ENCODE measurements at places on chromosomes 13 and 19.

DNA sequence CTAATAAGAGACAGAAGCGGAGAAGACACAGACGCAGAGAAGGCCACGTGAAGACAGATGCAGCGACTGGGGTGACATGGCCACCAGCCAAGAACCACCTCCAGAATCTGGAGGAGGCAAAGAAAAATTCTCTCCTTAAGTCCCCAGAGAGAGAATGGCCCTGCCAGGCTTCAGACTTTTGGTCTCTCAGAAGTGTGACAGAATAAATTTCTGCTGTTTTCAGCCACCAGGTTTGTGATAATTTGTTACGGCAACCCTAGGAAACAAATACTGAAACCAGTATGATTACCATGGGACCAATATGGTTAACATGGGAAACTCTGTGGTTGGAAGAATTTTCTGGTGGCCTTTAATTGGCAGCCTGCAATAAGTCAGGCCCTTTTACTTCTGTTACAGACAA lies 63.9 kb upstream of the DOCK9 start:
- no peaks in the 10 kb centered on the region for H3K27me3 ChIP-seq

DNA sequence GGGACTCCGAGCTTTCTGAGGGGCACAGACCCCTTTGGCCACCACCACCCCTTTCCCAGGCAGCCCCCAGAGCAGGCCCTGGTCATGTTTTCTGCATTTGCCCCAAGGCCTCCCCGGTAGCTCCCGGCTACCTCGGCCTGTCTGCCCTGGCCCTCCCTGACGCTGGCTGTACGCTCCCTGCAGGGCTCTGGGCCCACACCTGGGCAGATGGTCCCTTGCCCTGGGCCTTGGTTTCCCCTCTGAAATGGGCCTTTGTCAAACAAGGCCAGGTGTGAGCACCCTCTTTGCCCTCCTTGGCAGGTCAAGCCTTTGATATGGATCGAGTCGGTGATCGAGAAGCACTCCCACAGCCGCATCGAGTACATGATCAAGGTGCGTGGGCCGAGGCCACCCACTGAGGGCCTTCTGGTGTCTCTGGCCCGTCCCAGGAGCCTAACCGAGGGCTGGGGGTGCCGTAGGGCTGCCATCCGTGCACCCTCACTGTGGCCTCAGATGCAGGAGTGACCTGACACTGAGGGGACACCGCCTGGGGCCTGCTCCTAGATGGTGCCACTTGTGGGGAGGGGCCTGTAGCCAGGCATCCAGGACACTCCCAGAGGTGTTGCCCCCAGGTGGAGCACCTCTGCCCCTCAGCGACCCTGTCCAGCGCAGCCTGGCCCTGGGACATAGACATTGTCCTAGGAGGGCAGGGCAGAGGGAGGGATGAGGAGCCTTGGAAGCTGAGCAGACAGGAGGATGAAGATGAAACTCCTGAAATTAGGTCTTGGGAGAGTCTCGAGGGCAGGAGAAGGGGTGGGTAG lies 30.3 kb downstream of the AP1M1 start:
- H3K36me3 ChIP-seq = peaks cover 22% of the 10 kb centered on the region
- H3K27me3 ChIP-seq = no peaks in the 10 kb centered on the region
- H3K27ac ChIP-seq = no peak overlapping the region
- H3K4me1 ChIP-seq = no peaks in the 10 kb centered on the region
- no peak overlapping the region for H3K4me3 ChIP-seq

DNA sequence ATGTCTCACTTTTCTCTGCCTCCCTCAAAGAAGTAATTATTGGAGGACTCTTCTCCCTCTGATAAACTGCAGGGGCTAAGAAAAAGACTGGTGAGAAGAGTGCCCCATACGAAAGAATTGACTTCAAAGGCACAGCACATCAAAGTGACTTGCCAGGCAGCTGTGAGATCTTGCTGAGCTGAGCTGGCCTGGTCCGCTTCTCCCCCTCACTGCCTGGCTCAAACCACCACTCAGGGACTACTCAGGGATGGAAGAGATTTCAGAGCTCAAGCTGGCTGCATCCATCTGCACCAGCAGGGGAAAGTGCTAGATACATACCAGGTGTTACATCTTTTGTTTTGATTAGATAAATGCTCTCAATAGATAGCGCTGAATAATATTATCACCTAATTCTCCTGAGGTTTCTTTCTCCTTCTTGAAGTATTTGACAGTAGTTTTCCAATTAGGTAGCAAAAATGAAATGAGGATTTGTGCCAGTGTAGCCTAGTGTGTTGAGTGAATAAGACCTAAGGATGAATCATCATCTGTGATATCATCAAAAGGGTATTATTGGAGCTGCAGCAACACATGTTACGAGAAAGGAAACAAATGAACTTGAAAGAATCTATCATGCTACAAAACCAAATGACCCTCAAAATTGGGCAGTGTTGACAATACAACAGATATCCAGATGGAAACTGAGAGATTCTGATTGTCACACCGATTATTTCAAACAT lies 379.8 kb downstream of the TBC1D4 start:
- DNase-seq = no peak
- H3K27me3 ChIP-seq = no peaks in the 10 kb centered on the region
- H3K27ac ChIP-seq = no peak overlapping the region
- H3K4me1 ChIP-seq = no peaks in the 10 kb centered on the region

- no peaks in the 10 kb centered on the region for H3K27me3 ChIP-seq
- DNase-seq = no peak
- no peak overlapping the region for H3K27ac ChIP-seq
- H3K4me3 ChIP-seq = no peak overlapping the region
- no peaks in the 10 kb centered on the region for H3K4me1 ChIP-seq
These were observed 167.4 kb downstream of the NALCN start for GRCh38 chr13:101248739-101249514.

GRCh38 chr19:49923055-49924003 lies 5.7 kb upstream of the ATF5 start:
- H3K27ac ChIP-seq = peak overlapping the region; percentile 94
- H3K4me3 ChIP-seq = peak overlapping the region; percentile 25

DNA sequence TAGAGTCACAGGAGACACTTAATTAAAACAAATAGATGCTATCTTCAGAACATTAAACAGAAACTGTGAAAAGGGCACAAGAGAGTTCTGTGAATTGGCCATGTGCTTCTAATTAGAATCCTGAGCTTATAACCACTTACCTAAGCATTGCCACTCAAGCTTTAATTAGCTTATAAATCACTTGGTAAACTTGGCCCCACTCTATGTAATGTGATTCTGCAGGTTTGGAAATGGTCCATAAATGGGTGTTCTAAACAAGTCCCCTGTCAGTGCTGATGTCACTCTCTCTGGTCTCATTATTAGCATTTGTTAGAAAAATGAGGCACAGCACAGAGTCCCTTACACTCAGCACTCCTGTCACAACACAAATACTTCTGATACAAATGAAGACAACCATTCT lies 18.0 kb downstream of the ZNF91 start:
- H3K4me1 ChIP-seq = no peaks in the 10 kb centered on the region
- H3K27me3 ChIP-seq = no peaks in the 10 kb centered on the region
- no peak overlapping the region for H3K27ac ChIP-seq
- no peak overlapping the region for H3K4me3 ChIP-seq
- no peak for DNase-seq
- H3K36me3 ChIP-seq = no peaks in the 10 kb centered on the region

GRCh38 chr13:76948149-76948548 lies at the start of gene ACOD1:
TSS of gene ACOD1 (plus strand) at chr13:76948511. CDS start at chr13:76948559, 48 bp downstream.
- no peak within 1 kb of the TSS for H3K27ac ChIP-seq
- no peak within 1 kb of the TSS for H3K4me3 ChIP-seq
- no peak for DNase-seq
- H3K27me3 ChIP-seq = no peaks in the 10 kb centered on the region

DNA sequence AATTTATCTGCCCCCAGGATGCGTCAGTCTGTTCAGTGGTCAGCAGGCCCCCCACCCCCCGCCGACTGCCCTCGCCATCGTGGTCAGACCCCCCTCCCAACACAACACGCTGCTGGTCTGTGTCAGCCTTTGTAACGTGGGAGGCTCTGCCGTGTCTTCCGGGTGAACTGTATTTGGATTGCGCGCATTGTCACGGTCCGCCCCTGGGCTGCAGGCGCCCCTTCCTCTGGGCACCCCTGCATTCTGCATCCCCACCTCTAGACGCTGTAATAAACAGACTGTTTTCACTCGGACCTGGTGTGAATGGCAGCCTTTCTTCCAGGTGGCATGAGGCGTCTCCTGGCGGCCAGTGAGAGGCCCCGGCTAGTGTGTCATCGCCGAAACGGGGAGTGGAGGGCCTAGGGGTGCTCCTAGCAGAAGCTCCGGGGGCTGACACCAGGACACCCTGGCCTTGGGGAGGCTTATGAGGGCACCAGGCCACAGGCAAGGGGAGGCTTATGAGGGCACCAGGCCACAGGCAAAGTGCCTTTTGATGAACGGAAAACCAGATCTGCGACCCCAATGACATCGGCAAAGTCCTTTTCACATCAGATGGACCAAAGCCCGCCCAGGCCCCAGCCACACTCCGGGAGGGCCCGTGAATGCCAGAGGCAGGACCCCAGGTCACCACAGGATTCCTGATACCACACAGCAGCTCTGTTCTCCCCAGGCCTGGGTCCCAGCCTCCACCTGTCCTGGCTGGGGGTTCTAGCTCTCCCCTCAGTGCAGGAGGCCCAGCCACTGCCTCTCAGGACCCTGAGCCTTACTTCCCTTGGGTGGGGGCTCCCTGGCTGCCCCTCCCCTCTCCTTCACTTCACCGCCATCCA lies 3.6 kb downstream of the PLEKHJ1 start:
- no peaks in the 10 kb centered on the region for H3K27me3 ChIP-seq
- H3K36me3 ChIP-seq = peaks cover 63% of the 10 kb centered on the region
- H3K4me1 ChIP-seq = peaks cover 6% of the 10 kb centered on the region
- peak overlapping the region; percentile 42 for H3K27ac ChIP-seq
- no peak for DNase-seq

DNA sequence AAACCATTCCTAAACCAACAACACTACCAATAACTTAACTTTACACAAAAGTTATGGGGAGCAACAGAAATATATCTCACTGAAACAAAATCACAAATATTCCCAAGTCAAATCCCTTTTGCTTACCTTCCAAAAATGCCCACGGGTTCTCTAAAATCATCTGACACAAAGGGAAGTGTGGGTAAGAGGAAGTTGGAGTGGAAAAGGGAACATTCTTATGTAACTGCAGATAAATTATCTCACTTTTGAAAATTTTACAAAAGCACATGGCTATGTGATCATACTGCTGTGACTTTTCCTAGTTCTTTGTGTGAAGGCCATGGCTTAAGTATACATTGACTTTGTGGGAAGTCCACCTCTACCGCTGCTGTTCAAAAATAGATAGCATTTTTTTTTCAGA lies 350.5 kb downstream of the GPC6 start:
- no peak for DNase-seq
- H3K27me3 ChIP-seq = no peaks in the 10 kb centered on the region
- H3K36me3 ChIP-seq = no peaks in the 10 kb centered on the region

DNA sequence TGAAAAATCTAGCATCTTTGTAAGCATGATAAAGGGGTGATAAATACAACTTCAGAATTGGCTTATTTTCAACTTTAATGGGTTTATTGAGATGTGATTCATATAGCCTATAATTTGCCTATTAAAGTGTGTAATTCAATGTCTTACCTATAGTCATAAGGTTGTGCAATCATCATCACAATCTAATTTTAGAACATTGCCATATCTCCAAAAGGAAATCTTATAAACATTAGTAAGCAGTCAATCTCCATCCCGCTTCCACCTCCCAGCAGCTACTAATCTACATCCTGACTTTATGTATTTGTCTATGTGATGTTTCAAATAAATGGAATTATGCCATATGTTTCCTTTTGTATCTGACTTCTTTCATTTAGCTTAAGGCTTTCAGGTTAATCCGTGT lies 145.2 kb upstream of the KLHL1 start:
- H3K27ac ChIP-seq = no peak overlapping the region
- no peak overlapping the region for H3K4me3 ChIP-seq
- no peaks in the 10 kb centered on the region for H3K27me3 ChIP-seq
- no peaks in the 10 kb centered on the region for H3K4me1 ChIP-seq
- DNase-seq = no peak
- no peaks in the 10 kb centered on the region for H3K36me3 ChIP-seq

DNA sequence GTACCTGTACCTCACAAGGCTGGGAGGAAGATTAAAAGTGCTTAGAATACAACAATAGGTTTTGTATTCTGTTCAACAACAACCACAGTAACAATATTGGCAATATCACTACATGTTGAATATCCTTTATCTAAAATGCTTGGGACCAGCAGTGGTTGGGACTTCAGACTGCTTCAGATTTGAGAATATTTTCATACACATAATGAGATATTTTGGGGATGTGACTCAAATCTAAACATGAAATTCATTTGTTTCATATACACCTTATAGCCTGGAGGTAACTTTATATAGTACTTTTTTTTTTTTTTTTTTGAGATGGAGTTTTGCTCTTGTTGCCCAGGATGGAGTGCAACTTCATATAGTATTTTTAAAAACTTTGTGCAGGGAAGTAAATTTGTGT lies 73.9 kb downstream of the USP12 start:
- H3K27me3 ChIP-seq = no peaks in the 10 kb centered on the region
- no peaks in the 10 kb centered on the region for H3K36me3 ChIP-seq
- no peak for DNase-seq
- no peak overlapping the region for H3K4me3 ChIP-seq
- no peaks in the 10 kb centered on the region for H3K4me1 ChIP-seq
- no peak overlapping the region for H3K27ac ChIP-seq

- H3K36me3 ChIP-seq = peaks cover 94% of the 10 kb centered on the region
- no peaks in the 10 kb centered on the region for H3K27me3 ChIP-seq
- DNase-seq = no peak
These were observed 23.5 kb downstream of the ZNF544 start for GRCh38 chr19:58252102-58252685.

DNA sequence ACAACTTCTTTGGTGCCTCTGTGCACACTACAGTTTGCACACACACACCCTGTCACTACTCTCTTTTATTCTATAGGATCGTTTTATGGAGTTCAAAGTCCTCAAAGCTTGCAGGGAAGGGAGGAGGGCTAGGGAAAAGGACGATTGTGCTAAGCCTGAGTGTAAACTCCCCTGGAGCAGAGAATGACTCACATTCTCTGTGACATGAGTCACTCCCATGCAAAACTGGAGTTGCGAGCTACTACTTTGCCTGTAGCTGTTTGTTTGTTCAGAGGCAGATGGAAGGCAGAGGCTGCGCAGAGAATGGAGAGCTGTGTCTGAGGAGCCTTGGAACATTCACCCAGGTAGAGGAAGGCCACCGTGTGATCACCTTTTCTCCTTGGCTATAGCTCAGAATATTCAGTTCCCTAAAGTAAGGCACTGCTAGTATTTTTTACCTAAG lies 80.5 kb upstream of the MBNL2 start:
- no peak overlapping the region for H3K27ac ChIP-seq
- no peaks in the 10 kb centered on the region for H3K36me3 ChIP-seq
- no peak overlapping the region for H3K4me3 ChIP-seq
- H3K27me3 ChIP-seq = no peaks in the 10 kb centered on the region
- peak; percentile 80 for DNase-seq
- peaks cover 3% of the 10 kb centered on the region for H3K4me1 ChIP-seq

GRCh38 chr19:1361601-1362386 lies 21.9 kb upstream of the NDUFS7 start:
- H3K27ac ChIP-seq = peak overlapping the region; percentile 83
- peak; percentile 85 for DNase-seq
- H3K4me3 ChIP-seq = peak overlapping the region; percentile 29
- H3K4me1 ChIP-seq = peaks cover 42% of the 10 kb centered on the region
